NCI-H1092 (cell line): ENCODE measurements at places on chromosomes 3 and 15.

GRCh38 chr15:99250001-99250400, 620 bp upstream of the TTC23 start:
- no peak for DNase-seq

DNA sequence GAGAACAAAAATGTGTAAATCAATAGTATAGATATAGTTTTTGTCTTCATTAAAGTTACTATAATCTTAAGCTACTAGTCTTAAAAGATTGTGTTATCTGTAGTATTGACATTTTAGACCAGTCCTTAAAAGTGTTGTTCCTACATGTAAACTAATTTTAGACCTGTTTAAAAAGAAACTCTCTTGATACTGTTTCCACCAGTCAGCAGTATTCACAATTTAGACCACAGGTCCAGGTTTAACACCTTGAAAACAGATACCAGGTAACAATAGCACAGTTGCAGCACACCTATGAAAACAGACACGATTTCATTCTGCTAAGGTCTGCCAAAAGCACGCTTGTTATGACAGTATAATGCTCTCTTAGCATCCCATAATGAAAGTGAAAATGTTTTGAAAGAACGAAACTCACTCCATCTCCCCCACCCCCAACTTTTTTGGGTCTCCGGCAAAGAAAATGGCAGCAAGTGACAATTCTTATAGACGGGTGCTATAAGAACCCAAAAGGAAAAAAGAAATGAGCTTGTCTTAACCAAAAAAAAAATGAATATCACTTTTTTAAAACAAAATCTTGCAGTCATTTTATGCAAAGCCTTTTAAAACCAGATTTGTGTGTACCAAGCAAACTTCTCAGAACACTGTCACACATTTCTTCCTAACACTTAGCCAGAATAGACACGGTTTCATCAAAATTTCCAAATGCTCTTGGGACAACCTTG, 1.6 kb downstream of the EIF4E3 start:
- DNase-seq, result no peak

- DNase-seq, result no peak
These were observed 62.7 kb downstream of the GRIP2 start for GRCh38 chr3:14477311-14477935.

GRCh38 chr3:99825004-99825640, 7.5 kb downstream of the CMSS1 start:
- DNase-seq, result no peak

- DNase-seq, result no peak
These were observed 575.6 kb downstream of the GRM7 start for GRCh38 chr3:7436542-7436941.
